Dorsolateral prefrontal cortex (tissue), 122 donors: ENCODE measurements at places on chromosomes 2 and 18. TPM values are rescaled to one million over a fixed set of nuclear protein-coding genes. Genes with fewer than 3 reads are reported as not detected.

- DNase-seq: peak; percentile 71
Observed at GRCh38 chr18:711657-712400, 601 bp downstream of the ENOSF1 start.

DNA sequence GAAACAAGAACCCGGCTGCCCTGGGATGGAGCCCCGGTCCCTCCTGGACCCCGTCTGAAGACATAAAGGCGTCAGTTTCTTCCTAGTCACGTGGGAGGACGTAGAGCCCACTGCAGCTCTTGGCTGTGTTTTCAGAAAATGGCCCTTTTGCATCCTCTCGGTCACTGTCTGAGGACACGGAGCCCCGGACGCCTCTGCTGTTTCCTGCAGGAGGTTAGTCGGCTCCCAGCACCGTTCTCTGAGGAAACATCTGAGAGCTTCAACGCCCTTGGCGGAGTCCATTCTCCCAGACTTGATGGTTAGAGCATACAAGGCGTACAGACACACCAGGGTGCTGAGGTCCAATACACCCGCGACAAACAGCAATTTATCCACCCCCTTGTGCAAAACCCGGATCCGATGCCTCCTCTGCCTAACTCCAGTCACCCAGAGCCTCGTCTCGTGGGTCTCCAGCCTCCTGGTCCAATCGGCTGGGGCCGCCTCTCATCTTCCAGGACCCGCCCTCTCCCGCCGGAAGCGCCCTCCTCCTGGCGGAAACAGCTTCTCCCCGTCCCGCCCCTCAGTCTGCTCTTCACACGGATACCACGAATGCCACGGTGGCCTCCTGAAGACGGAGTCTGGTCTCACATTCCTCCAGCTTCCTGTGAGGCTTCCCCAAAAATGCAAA, 119.4 kb downstream of the TMEM18 start:
- DNase-seq: no peak

DNA sequence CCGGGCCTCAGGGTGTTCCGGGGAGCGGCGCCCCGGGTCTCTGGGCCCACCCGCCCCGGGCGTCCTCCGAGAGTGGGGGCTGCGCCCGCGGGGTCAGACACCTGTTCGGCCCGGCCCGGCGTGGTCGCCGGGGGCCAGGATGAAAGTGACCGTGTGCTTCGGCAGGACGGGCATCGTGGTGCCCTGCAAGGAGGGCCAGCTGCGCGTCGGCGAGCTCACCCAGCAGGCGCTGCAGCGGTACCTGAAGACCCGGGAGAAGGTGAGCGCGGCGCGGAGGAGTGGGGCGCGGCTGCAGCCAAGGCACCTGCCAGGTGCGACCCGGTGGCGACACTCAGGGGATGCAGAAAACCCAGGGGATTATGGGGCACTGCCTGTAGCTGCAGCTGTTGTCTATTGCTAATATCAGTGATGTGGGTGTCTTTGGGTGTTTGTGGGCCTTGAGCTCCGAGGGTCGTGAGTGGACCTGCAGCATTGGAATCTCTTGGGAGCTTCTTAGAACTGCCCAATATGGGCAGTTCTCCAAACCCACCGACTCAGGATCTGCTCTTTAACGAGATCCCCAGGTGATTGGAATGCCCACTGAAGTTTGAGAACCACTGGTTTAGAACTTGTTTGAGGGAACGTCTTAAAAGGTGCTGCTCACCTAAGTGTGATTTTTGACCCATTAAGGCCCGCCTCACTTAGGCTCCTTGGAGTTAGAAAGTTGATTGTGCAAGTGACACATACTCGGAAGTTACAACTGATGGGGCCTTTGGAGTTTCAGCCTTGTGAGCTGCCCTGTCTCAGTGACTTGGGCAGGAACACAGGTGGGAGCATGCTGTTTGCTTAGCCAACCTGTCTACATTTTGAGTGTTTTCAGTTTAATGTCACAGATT, 823 bp downstream of the PARD3B start:
- no peak for DNase-seq

Gene NMS
- total RNA-seq: not detected

Gene L3MBTL4
- total RNA-seq: 44.0 TPM

Gene GBX2
- total RNA-seq: not detected

Gene ALK
- 5.3 TPM for total RNA-seq

DNA sequence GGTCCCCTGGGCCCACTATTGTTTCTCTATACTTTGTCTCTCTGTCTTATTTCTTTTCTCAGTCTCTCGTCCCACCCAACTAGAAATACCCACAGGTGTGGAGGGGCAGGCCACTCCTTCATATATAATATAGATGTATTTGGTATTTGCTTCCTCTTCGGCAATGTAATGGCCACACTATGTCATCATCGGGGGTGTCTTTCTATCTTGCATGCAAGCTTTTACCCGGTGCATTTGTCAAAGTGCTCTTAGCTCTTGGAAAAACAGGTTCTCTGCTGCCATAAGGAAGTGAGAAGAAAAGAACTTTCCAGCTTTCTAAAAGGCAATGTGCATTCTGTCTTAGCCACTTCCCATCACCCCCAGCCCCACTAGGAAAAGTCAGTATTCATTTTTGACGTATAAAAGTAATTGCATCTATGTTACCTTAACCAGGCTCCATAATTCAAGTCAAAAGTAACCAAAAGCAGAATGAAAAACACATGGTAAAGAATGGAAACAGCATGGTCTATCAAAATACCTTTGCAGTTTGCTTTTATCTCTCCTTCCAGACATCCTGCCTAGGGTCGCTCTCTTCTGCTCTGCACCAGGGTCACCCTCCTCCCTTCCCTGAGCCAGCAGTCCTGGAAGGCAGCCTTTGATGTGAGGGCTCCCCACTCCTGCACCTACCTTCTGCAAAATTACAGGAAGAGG, 27.2 kb upstream of the FHL2 start:
- no peak for DNase-seq

- DNase-seq: no peak
Observed at GRCh38 chr2:45904946-45905631, 253.6 kb downstream of the PRKCE start.

Gene COL5A2
- 13.8 TPM for total RNA-seq

Gene LAMA3
- total RNA-seq: 5.4 TPM

GRCh38 chr18:37161491-37161890, 332.6 kb downstream of the KIAA1328 start:
- DNase-seq: no peak

Gene MLPH
- total RNA-seq: not detected

GRCh38 chr18:9482790-9483189, 7.5 kb downstream of the RALBP1 start:
- no peak for DNase-seq

DNA sequence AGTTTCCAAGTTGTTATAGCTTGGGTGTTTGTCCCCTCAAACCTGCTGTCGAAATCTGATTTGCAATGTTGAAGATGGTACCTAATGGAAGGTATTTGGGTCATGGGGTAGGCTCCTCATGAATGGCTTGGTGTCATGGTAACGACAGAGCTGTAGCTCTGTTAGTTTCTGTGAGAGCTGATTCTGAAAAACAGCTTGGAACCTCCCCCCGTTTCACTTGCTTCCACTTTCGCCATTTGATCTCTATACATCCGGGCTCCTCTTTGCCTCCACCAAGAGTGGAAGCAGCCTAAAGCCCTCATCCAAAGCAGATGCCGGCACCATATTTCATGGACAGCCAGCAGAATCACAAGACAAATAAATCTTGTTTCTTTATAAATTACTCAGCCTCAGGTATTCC, 1035.1 kb upstream of the SLC39A10 start:
- no peak for DNase-seq

GRCh38 chr18:44682871-44683221, 2.2 kb downstream of the SETBP1 start:
- no peak for DNase-seq

GRCh38 chr2:10909996-10910341, 1.8 kb upstream of the KCNF1 start:
- no peak for DNase-seq

- DNase-seq: no peak
Observed at GRCh38 chr2:19841918-19842693, 59.7 kb downstream of the TTC32 start.

DNA sequence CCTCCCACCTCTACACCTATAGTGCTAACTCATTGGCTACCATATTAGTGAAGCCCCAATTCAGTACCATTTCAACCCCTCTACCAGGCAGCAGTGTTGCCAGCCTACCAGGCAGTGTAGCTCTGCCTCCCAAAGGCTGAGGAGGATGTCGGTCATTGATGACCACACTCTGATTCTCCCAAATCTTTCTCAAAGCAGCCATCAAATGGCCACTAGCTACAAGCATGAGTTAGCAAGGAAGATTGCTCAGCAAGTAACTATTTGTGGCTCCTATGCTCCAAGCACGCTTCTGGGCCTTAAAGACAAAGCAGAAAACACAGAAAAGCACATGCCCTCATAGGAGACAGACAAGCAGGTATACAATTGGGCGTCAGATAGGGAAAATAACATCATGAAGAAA, 42.7 kb upstream of the AFF3 start:
- no peak for DNase-seq

- DNase-seq: no peak
Observed at GRCh38 chr2:205722283-205722918, 40.1 kb downstream of the NRP2 start.

GRCh38 chr2:197675246-197675645, at the start of gene RFTN2:
Gene RFTN2 (minus strand): TSS chr2:197675587. CDS start chr2:197675458, 129 bp downstream.
- no peak for DNase-seq

DNA sequence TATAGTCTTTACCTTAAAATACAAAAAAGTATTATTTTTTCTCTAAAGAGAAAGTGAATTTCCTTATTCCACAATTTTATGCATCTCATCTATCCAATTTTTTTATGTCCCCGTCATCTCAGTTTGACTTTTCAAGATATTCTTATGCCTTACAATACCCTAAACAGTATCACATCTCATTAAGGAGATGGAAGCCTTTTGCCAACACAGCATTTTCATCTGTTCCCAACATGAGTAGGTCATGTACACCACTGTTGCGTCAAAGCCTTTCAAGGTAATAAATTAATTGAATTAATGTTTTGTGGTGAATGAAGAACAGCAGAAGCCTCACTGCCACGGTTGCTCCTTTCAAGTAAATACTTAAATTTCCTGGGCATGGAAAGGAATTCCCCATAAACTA, 299.4 kb downstream of the EPHA4 start:
- no peak for DNase-seq

Gene GRP
- not detected for total RNA-seq

GRCh38 chr2:201882353-201883090, 76.2 kb downstream of the CDK15 start:
- no peak for DNase-seq

- no peak for DNase-seq
Observed at GRCh38 chr2:150046211-150046610, 441.3 kb downstream of the RND3 start.

- DNase-seq: no peak
Observed at GRCh38 chr2:15260196-15260595, 300.9 kb downstream of the NBAS start.

- DNase-seq: no peak
Observed at GRCh38 chr2:1584691-1585485, 159.4 kb downstream of the PXDN start.

Gene APLF
- 6.5 TPM for total RNA-seq

Gene RAD51AP2
- 0.82 TPM for total RNA-seq

- DNase-seq: no peak
Observed at GRCh38 chr2:234290671-234291070, 206.2 kb downstream of the ARL4C start.

DNA sequence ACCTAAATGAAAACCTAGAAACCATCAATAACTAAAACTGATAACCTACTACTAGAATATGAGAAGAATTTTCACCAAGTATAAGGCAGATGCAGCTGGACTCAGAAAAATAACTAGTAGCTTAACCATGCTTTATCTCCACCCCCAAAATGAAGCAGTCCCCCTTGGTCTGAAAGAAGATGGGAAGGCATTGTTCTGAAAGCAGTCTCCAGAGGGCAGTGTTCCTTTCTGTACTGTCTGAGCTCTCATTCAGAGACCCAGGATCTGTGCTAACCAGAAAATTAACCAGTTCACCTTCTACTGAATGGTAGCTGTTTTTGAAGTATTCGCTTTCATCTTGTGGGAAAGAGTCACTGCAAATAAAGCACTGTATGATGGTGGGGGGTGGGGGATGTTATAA, 273.0 kb downstream of the PDE11A start:
- no peak for DNase-seq

- DNase-seq: no peak
Observed at GRCh38 chr2:133377021-133377481, 191.2 kb downstream of the NCKAP5 start.

Gene RBMS1
- total RNA-seq: 31.4 TPM

DNA sequence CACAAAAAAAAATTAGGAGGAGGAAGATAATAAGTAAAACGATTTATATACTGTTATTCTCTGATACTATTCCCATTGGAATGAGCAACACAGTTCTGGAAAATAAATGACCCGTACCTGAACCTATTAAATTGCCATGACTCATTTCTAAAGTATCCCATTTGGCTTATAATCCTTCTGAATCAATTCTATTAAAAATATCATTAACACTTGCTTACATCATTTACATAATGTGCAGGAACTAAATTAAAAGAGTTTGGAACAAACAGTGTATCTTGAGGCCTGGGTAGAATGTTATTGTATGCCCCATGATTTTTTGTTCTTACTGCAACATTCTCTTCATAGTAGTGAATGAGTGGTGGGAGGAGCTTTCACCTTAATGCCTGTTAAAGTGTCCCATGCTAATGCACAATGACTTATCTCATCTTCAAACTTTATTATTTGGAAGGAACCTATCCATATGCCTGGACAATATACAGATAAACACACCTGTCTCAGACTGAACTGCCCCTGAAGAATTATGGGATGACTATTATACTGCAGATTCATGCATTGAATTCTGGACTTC, 549.9 kb upstream of the ACVR2A start:
- no peak for DNase-seq

Gene MPV17
- 84.2 TPM for total RNA-seq

- no peak for DNase-seq
Observed at GRCh38 chr18:3441290-3441689, 8.7 kb upstream of the TGIF1 start.

Gene CFAP65
- total RNA-seq: 1.9 TPM

Gene PLEK
- 4.0 TPM for total RNA-seq

GRCh38 chr2:240604291-240604938, 17.9 kb downstream of the CAPN10 start:
- DNase-seq: peak; percentile 83

GRCh38 chr2:111034606-111035005, 86.1 kb upstream of the BCL2L11 start:
- no peak for DNase-seq

GRCh38 chr2:24820175-24820513, 26.9 kb downstream of the CENPO start:
- no peak for DNase-seq

Gene CNGA3
- 1.1 TPM for total RNA-seq

Gene IL36RN
- not detected for total RNA-seq

GRCh38 chr2:163345795-163346573, 389.8 kb downstream of the FIGN start:
- no peak for DNase-seq

- no peak for DNase-seq
Observed at GRCh38 chr2:204416236-204416635, 129.0 kb upstream of the PARD3B start.

DNA sequence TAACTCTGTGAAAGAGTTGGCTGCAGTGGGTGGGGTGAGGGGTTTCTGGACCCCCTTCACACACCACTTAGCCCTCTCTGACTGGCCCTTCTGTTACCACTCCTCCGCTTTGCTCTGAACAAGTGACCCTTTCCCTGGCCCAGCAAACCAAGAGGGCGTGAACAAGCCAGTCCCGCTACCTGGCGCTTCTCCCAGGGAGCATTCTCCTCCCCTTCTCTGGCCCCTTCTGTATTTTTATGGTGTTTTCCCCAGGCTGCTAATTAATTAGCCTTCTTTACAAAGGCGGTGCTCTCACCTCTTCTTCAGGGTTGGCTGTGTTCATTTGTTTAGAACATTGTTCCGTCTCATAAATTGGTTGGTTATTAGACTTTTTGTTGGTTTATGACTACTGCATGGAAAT, 180.1 kb downstream of the MGAT5 start:
- no peak for DNase-seq
